Urinary bladder (tissue), 4 donors: ENCODE measurements at places on chromosomes 1 and 21.

- no peak for DNase-seq
Measured at GRCh38 chr1:91555821-91556531, 55.3 kb downstream of the CDC7 start.

DNA sequence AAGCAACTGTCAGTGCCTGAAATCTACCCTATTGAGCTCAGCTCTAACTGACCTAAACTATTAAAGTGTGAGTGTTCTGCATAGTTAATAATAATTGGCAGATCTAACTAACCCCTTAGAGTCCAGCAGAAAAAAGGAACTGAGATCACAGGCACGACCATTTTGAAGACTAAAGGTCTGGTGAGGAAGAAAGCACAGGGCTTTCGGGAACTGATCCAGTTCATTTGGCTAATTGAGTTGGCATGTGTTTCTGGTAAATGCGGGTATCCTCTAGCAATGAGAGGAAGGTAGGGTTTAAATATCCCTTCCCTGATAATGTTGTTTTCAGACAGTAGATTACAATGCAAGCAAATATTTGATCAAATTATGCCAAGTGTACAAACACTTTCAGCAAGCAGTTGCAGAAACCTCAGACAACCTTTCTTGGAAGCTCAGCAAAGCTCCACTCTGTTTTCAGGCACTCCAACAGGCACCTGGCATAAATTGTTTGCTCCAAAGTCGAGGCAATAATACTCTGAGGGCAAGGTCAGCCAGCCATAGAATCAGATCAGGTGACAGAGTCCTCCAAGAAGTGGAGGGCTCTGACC lies 100.8 kb downstream of the KCNK1 start:
- no peak for DNase-seq

- no peak for DNase-seq
Measured at GRCh38 chr1:54997711-54997986, 1.1 kb upstream of the BSND start.

DNA sequence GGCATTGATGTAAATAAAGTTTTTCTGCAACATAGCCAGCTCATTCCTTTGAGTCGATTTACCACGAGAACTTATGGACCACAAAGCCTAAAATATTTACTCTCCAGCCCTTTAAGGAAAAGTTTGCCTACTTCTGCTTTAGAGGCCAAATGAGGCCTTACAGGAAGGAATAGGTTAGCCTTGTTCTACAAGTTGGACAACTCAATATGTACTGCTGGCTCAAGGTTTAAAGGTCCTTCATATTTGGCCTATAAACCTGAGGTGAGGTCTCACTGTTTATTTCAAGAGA lies 144.5 kb upstream of the DNAH14 start:
- no peak for DNase-seq

DNA sequence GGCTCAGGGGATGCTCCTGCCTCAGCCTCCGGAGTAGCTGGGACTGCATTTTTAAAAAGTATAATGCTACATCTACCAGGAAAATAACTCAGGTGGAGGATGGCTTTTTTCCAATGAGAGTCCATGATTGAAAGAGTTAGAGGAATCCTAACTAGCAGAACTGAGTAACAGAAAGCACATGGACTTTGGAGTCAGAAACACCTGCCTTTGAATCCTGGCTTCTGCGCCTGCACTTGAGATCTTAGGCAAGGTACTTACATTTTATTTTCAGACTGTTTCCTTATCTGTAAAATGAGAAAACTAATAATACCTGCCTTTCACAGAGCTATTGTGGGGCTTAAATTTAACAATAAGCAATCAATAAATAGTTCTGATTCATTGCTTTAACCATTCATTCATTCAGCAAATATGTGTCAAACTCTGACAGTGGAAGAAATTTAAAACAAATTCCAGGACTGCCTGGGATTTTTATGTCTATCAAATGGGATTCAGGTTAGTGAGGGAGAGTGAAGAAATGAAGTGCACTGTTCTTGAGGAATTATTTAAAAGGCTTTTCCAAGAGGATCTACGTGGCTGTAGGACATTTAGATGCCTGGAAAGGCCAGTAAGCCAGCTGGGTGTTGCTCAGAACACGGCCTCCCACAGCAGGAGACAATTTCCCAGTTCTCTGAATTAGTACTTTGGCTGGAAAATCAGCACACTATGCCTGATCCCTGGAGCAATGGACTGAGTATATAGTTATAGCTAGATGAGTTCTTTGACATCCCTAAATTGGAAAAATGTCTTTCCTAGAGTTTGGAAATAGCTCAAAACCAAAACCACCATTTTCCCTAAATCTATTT lies 12.8 kb upstream of the LBR start:
- DNase-seq, result no peak

DNA sequence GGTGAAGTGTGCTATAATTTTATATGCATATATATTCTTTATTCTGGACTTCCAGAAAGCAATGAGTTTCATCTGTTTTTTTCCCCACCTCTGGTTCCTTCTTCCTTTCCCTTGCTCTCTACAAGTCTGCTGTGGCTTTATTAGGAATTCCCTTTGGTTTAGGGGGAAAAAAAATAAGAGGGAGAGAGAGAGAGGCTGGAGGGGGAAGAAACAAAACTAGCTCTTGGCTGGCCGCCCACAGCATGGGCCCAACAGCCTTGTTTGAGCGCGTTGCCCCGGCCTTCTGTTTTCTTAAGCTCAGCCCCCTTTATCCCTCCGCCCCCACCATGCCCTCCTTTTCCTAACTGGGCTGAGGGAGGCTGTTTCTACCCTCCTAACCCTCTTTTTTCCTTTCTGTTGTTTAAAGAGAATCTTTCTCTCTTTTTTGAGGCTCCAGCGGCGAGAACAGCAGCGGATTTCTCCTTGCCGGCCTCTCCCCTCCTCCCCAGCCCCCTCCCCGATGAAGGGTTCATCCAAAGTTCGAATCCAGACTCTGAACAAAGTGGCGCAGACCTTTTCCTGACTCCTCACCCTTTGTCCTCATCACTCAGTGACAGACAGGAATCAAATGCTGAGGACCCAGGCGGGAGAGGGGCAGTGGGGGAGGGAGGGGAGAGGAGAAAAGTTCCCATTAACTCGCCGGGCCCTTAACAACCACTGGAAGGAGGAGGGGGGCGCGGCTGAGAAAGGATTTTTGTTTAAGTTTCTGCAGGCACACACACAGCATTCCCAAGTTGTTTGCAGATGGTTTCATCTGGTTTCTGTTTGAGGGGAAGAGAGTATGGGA lies 29.7 kb downstream of the PBX1 start:
- DNase-seq, result peak; percentile 89

DNA sequence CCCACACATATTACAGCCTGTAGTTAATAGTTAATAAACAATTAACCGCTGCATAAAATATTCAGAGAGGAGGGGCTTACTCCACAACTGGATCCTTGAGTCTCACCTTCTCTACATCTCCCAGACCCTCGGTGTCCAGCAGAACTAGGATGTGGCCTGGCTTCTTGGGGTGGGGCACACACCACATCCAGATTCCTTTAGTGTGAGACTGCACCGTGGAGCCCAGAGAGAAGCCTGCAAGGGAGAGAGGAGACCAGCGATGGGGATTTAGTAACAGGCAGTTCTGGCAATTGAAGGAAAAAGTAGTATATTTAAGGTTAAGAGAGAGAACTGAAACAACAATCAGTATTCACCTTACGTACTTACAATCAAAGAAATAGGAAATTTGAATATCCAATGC lies 4.9 kb downstream of the GBP1 start:
- no peak for DNase-seq

DNA sequence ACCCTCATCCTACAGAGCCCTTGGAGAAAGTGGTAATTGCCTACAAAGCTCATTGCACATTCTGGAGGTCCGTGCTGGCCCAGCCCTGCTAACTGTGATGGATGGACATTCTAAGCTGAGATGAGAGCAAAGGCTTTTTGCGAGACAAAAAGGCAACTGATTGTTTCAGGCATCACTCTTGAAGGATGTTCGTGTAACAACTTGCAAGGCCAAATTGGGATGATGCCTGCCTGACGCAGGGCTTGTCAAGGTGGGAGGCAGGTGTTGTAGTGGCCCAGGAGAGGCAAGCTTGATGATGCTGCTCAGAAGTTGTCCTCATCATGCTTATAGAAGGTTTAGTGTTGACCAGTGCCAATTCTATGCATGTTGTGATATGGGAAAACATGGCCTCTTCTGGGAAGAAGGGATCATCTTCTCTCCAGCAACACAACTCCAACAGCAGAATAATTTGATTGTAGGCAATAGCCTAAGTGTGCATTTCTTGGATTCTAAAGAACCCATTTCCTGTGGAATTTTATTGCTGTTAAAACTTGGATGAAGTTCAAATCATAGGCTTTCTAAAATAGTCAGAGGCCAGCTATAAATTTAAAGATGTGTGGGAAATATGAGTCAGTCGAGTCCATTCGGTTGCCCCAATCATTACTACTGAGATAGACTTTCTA lies 102.5 kb upstream of the COA6 start:
- no peak for DNase-seq

GRCh38 chr1:15610167-15610566 lies 7.1 kb upstream of the DDI2 start:
- DNase-seq, result peak; percentile 56

DNA sequence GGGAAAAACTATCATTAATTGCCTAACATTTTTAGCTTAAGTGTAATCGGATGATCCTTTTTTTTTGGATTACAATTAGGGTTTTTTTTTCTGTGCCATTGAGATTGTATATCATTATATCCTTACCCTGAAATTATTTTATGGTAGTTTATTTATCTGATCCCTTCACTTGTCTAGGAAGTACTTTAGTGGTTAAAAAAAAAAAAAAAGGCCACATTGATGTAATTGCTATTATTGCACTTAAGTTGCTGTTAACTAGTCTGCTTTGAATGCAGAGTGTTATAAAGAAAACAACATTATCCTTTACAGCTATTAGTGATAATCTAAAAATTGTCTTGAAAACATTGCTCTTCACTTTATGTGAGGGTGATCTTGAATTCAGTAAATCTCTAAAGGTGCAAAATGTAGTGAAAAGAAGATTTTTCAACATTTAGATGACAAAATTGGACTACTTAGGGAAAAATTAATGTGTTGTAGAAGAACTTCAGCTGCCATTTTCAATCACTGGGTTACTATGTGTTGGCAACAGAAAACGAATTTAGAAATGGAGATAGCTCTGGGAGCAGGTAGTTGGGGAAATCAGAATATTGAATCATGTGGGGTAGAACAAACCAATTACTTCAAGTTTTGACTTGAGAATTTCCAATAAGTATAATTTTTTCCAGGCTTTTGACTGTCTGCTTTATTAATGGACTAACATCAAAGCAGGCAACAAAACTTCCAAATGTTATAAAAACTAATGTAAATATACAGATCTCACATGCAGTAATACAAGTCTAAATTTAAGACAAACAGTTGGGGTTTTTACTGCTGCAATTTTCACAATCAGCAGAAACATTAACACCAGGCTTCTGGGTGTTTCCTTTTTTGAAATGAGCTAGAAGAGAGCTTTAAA lies 5.0 kb downstream of the ADGRL2 start:
- DNase-seq, result no peak

GRCh38 chr1:167618366-167618765 lies 11.7 kb upstream of the RCSD1 start:
- DNase-seq, result no peak

DNA sequence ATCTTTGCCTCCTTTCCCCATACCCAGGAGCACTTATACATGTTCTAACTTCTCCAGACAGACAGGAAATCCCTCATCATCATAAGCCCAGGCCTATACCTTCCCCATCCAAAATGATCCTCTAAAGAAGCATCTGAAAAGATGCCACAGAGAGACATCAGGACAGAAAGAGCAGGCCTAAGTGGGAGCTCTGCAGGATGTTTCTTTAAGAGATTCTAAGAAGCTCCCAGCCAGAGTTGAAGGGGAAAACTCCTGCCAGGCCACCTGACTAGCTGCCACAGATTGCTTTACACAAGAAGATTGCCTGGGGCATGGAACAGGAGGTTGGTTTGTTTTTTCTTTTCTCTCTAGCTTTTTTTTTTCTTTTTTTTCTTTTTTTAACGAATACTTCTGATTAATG lies 275.8 kb downstream of the VAV3 start:
- no peak for DNase-seq

DNA sequence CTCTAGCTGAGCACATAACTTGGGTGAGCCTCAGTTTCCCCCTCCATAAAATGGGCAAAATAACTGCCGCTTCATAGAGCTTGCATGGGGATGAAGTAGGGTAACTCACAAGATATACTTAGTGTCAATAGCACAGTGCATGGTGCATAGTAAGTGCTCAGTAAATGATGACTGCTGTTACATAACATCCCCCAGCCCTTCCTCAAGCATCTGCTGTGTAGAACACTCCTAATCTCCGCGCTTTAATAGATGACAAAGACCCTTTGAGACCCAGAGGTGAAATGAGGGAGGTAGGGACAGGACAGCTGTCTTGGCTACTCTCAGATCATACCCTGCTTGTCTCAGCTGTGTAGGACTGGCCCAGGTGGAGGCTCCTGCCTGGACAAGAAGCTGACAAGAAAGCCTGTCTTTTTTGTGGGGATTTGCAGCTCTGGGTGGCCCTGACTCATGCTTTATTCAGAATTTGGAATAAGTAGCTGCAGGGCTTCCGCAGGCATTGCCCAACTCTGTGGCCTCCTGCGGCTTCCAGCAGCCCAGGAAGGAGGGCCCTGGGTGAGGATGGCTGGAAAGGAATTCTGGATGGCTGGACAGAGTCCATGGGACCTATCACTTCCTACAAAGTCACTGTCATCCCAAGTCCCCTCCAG lies 20.7 kb upstream of the PADI4 start:
- DNase-seq, result no peak

DNA sequence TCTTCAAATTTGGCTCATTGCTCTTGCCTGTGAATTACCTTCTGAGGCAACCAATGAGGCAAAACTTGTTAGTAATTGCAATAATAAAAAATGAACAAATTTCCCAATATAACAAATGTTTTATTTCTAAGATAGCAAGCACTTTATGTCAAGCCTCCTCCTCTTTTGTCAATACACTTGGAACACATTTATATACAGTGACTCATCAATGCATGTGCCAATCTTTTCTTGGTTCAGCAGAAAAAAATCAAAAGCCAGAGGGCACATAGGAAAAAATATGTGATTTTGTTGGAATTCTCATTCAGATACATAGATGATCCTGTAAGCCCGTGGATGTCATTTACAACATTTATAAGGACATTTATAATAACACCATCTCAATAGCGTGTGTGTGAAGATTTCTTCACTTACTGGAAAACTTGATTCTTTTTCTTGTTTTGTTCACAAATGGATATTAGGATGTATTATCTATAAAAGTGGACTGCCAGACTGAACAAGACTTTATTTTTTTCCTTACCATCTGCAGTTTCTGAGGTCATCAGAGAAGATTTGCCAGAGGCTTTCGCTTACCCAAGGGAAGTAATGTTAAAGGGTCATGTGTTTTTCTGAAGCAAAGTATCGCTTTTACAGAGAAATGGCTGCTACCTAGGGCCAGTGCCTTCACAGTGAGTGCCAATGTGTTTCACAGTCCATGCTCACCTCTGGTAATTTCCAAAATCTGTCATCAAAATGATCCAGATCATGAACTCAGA lies 645.7 kb upstream of the PTBP2 start:
- no peak for DNase-seq

- no peak for DNase-seq
Measured at GRCh38 chr1:18941221-18942141, 15.0 kb downstream of the IFFO2 start.
